Ascending aorta (tissue), 2 donors: ENCODE measurements at places on chromosomes 1 and 21.

GRCh38 chr1:17587693-17588047 is 48.2 kb downstream of the ARHGEF10L start:
- no peak for DNase-seq

DNA sequence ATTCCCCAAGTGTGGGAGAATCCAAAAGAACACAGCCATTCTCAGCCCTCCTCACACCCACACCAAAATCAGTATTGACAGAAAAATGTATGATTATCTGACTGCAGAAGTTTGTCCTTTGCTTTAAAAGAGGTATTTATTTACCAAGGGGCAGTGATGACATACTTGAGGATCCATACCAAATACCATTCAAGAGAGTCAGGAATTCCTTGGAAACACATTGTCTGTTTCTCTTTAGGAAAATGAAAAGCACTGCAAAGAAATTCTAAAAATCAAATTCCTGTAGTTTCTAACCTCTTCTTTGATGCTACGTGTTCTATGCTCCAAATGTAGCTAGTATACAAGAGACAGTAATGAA is 509.6 kb upstream of the CXADR start:
- DNase-seq, result no peak

- no peak for DNase-seq
Measured at GRCh38 chr1:23836037-23836436, 10.8 kb upstream of the HMGCL start.

- DNase-seq, result peak; percentile 47
Measured at GRCh38 chr1:152048416-152049009, 11.7 kb upstream of the S100A11 start.
